Effector CD4-positive, alpha-beta T cell (primary cell): ENCODE measurements at places on chromosomes 5 and 9.
A peak's percentile ranks its signal among the peaks of the same experiment; 100 is the strongest.

- DNase-seq, result no peak
These were observed 172.9 kb upstream of the PPP1R26 start for GRCh38 chr9:135306699-135307098.

- peak; percentile 40 for DNase-seq
These were observed 879 bp upstream of the UBQLN1 start for GRCh38 chr9:83708515-83709158.

GRCh38 chr5:138391859-138392386 lies 39.4 kb downstream of the KDM3B start:
- DNase-seq, result no peak

- no peak for DNase-seq
These were observed 156.1 kb downstream of the PIK3R1 start for GRCh38 chr5:68371607-68372006.

DNA sequence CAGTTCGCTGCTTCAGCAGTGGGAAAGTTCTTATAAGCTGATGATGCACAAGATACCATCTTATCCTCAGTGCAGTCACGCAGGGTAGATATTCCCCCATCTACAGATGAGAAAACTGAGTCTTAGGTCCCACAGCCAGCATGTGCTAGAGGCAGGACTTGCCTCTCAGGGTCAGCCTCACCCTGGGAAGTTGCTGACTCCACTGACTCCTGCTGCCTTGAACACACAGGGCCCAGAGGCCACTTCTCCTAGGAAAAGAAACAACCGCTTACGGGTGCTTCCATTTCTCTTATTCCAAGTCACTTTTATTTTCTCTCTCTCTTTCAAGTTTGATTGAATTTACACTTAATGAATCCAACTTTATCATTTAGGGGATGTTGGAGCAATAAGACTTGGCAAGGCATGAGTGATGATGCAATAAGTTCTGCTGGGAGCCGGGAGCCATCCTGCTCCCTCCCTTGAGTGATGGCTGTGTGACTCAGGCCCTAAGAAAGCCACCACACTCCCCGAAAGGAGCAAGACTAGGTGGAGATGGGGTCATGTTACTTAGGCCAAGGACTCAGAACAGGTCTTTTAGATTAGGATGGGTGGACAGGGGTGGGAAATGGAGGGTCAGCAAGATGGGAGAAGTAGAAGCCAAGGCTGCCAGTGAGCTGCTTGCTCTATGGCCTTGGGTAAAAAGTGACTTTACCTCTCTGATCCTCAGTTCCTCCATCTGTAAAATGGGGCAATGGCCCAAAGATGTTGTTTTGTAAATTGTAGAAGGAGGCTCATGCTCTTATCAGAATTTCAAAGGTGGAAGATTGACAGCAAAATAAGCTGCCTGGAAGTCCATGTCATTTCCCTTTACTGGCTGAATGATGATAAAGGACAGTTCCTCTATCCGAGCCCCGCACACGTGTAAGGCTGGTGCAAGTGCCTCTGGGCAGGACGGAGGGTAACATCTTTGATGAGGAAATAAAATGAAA lies 67.4 kb upstream of the ZNF618 start:
- no peak for DNase-seq

- DNase-seq, result no peak
These were observed 370.8 kb downstream of the GADD45G start for GRCh38 chr9:89975630-89976029.

DNA sequence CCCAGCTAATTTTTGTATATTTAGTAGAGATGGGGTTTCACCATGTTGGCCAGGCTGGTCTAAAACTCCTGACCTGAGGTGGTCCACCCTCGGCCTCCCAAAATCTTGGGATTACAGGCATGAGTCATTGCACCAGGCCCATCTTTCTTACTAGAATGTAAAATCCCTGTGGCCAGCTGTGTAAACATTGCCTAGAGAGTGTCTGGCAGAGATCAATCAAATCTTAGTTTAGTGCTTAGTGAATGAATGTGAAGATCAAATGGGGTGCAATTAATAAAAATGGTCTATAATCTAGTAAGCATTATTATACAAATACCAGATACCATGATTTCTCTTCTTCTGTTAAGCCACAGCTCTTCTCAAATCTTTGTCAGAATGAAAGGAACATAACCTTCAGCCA lies 289.9 kb downstream of the KCTD16 start:
- no peak for DNase-seq

DNA sequence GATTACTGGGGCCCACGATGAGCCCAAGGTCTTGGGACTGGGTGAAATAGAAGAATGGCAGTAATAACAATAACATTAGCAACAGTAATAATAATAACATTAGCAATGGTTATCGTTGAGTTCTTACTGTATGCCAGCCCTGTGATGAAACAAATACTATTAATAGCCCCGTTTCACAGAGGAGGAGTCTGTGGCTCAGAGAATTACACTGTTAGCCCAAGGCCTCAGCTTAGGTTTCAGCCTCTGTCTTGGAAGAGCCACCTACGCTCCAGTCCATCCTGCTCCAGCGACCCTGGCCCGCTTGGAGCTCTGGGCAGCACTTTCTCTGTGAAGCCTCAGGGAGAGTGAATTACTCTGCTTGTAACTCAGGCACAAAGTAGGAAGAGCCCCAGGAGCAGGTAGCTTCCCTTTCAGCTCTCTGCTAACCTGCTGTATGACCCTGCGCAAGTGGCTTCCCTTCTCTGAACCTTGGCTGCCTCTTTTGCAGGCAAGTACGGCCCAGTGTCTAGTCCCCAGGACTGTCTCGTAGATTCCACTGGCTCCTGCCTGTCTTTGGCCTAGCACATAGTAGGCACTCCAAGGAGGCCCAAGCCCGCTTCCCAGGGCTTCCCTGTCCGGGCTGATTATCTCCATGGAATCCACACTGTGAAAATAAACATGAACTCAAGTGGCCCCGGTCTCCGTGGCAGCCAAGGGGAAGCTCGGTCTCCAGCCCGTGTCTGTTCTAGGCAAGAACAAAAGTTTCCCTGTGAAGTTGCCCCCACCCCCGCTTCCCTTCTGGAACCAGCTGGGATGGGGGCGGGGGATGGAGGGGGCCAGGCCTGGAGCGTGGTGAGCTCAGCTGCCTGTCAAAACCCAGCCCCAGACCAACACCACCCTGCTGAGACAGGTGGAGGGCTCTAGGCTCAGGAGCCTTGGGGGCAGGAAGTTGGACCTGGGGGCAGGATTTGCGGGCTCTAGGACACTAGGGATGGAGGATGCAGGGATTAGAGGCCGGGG lies 26.2 kb upstream of the LMX1B start:
- DNase-seq, result no peak

DNA sequence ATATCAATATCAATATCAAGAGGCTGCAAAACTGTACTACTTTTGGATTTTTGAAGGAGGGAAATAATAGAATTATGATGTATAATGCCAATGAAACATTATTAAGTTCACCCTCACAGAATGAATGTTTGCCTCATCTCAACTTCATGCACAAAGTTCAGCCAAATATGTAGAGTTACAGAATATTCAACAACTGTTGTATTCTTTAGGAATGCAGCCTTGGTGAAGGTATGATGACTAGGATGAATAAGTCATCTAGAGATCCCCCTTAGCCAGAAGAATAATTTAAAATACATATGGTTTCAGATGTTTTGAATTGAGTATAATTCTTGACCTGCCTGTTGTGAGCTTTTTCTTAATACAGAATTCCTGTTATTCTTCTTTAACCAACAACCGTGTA lies 308.3 kb downstream of the COX7C start:
- no peak for DNase-seq

DNA sequence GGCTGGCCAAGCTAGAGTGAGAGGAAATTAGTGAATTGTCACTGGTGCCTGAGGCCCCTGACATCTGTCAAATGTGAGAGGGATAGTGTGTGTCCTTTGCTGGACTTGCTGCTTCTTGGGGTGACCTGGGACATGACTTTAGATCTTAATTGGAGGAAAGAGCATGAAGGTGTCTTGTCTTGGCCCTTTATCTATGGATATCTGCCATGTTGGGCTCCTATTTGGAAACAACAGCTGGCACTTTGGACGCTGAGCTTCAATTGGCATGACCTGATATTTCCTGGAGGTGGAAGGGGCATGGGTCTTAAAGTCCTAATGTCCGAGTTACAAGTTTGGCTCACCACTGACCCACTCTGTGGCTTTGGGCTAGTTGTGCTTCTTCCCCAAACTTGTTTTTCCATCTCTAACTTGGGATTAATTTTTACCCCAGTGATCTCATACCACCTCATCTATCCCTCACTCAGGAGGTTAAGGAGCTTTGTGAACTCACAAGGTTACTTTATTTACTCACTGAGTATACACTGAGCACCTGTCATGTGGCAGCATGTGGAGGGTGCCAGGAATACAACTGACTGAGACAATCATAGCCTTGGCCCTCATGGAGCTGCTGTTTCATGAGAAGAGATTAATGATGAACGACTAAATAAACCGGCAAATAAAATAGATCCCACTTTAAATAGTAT lies 30.1 kb upstream of the CXCL14 start:
- DNase-seq, result no peak

DNA sequence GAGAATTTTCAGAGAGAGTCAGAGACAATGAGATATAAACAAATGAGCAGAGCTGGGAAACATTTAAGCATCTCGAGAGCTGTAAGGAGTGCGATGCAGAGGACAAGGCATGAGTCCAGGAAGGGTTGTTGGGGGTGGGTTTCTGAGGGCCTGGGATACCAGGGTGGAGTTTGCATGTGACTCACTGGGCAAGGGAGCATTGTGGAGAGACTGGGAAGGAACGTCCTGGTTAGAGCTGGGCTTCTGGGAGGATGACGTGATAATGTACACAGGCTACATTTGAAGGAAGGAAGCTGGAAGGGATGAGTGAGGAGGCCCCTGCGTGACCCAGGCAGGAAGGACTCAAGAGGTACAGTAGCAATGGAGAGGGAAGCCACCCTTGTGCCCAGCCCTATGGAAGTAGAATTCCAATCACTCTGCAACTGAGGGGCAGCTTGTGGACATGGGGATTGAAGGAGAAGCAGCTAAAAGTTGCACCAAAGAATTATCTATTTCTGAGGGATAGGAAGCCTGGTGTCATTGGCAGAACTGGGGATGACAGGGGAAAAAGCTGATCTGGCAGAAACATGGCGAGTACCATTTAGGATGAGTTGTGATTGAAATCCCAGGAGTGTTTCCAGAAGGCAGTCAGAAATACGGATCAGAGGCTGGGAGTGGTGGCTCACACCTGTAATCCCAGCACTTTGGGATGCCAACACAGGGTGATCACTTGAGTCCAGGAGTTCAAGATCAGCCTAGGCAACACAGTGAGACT lies 59.3 kb upstream of the AFAP1L1 start:
- no peak for DNase-seq

- DNase-seq, result no peak
These were observed 324.1 kb downstream of the PLK2 start for GRCh38 chr5:58135571-58136335.

DNA sequence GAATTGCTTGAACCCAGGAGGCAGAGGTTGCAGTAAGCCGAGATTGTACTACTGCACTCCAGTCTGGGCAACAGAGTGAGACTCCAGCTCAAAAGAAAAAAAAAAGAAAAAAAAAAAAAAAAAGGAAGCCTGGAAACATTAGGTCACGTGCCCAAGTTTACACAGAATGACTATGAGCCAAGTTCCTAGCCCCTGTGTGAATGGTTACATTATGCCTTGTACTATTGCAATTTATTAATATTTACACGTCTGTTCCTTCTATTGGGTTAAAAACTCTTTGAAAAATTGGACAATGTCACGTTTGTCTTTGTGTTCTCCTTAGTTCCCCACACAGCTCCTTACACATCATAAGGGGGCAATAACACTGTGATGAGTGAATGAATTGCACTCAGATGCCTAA lies 33.5 kb upstream of the SLC28A3 start:
- no peak for DNase-seq

GRCh38 chr5:44372028-44372427 lies 17.2 kb downstream of the FGF10 start:
- no peak for DNase-seq

- no peak for DNase-seq
These were observed 23.6 kb upstream of the RNU6ATAC start for GRCh38 chr9:134187891-134188385.

DNA sequence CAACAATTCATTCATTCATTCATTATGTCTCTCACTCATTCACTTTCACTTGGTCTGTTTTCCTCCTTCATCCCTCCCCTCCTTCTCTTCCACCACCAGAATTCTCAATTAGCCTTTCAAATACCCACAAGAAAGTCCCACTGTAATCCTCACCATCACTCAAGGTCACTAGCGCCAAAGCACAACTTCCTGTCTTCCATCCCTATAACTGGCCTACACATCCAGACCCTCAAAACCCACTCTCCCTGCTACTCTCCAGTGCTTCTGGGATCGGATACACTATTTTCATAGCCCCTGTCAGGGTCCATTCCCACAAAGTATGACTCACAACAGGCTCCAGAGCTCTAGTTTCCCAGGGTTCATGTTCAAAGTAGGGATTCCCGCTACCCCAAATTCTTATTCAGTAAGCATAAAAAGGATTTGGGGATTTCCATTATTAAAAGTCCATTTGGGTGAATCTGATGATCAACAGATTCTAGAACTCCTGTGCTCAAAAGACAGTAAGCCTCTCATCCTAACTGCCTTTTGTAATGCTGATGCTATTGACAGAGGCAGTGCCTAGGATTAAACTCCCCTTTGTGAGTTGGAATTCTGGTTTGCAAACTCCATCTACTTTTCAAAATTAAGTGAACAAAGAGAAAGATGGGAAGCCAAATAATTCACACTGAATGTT lies 250.9 kb downstream of the SEMA5A start:
- DNase-seq, result no peak
